ENCODE measurements at places on chromosomes 2 and 18. TPM values are rescaled to one million over a fixed set of nuclear protein-coding genes. Genes with fewer than 3 reads are reported as not detected.

DNA sequence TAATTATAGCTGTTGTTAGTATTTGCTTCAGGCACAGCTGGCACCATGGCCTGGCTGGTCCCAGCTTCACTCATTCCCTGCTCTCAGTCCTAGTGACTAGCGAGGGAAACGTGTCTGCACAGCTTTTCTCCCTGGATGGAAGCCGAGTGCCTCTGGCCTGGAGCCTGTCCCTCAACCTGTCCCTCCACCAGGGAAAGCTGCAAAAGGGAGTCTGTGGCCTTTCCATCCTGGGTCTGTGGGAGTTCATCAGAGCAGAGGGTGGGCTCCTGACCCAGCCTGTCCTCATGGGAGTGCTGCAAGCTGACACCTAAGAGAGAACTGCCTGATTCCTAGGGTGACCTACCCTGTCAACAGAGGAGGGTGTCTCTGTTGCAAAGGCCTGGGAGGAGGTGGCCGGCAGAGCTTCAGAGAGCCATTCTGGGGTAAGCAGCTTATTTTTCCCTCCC, 118.3 kb downstream of the CAPN13 start:
- no peak for DNase-seq

GRCh38 chr2:239316562-239317465, 84.0 kb downstream of the HDAC4 start:
- no peak for DNase-seq

- DNase-seq: no peak
Observed at GRCh38 chr2:155200753-155201152, 502.3 kb downstream of the KCNJ3 start.

DNA sequence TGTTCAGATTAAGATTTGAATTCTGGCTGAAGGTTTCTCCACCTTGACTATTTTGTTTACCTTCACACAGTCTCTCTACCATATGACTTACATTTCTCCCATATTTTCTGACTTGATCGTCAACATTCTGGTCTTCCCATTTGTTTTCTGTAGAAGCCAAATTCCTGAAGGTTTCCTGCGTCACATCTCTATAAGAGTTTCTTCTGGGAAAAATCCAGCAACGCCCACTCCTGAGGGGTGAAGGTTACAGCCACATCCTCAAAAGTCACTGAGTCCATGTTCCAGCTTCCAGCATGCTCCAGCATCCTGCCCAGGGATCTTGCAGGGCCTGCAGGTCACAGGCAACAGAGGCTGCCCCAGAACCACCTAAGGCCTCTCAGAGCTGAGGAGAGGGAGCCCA, 47.5 kb downstream of the NBEAL1 start:
- no peak for DNase-seq

- DNase-seq: no peak
Observed at GRCh38 chr18:364256-364826, 96.5 kb upstream of the THOC1 start.

DNA sequence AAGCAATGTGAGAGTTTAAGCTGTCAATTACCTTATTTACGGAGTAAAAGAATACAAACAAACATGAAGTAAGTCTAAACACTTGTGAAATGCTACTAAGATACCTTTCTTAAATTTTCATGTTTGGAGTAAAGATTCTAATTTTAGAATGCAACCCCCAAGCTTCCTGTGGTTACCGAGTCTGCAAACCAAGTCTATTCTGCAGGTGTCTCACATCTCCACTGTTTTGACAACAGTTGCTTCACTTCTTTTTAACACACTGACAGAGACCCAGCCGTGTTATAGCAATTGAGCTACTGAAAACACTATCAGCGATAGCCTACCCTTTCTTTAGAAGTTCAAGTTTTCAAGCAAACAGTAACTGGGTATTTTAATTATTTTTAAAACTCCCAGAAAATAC, 608.3 kb downstream of the ERBB4 start:
- DNase-seq: peak; percentile 21

GRCh38 chr2:170113168-170113894, 64.6 kb upstream of the MYO3B start:
- no peak for DNase-seq

GRCh38 chr2:157438863-157439823, 4.7 kb downstream of the CYTIP start:
- DNase-seq: peak; percentile 45

DNA sequence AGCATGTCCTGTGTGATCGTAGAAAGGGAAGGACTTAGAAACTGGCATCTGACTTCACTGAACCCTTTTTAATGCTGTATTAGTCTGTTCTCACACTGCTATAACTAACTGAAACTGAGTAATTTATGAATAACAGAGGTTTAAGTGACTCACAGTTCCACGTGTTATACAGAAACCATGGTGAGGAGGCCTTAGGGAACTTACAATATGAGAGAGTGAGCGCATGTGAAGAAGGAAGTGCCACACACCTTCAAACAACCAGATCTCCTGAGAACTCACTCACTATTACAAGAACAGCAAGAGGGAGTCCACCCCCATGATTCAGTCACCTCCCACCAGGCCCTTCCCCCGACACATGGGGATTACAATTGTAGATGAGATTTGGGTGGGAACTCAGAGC, 811.3 kb downstream of the CPS1 start:
- no peak for DNase-seq

DNA sequence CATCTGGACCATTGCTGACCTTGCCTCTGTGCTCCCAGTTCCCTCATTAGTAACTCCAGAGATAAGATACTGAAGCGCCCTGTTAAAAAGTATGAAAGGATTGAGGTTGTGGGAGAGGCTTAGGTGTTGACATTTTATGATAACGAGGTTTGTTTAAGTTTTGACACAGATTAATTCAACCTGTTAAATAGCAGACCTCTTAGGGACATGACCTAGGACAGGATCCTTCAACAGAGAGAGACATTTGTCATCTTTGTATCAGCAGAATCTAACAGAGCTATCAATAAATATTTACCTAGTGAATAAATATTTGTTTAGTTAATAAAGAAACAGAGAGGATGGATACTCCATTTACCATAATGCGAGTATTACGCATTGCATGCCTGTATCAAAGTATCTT, 99.5 kb downstream of the DCC start:
- no peak for DNase-seq

DNA sequence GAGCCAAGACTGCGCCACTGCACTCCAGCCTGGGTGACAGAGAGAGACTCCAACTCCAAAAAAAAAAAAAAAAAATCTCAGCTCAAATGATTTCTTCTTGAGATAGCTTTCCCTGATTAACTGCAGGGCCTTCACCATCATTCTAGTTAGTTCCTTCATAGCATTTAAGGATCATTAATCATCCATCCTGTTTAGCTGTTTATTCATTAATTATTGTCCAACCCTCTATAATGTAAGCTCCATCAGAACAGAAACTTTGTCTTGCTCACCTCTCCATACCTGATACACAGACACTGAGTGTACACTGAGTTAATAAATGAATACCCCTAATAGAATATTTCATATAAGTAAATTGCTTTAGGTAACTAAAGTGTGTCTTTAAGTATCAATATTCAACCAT, 42.2 kb upstream of the ENOSF1 start:
- no peak for DNase-seq

DNA sequence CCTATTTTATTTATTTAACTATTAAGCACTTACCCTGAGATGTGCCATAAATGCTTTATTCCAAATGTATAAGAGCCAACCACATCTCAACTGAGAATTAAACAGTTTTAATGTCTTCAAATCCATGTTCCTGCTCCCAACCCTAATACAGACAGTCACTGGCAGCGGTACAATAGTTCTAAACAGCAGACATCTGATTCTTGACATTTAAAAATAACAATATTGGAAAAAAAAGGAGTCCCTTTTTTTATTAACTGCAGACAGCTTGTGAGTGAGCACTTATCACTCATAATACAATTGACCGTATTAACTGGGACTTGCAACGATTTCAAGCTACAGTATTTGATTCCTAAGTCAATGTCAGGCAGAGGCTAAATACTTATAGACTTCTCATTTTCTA, 424.6 kb downstream of the TGIF1 start:
- no peak for DNase-seq

DNA sequence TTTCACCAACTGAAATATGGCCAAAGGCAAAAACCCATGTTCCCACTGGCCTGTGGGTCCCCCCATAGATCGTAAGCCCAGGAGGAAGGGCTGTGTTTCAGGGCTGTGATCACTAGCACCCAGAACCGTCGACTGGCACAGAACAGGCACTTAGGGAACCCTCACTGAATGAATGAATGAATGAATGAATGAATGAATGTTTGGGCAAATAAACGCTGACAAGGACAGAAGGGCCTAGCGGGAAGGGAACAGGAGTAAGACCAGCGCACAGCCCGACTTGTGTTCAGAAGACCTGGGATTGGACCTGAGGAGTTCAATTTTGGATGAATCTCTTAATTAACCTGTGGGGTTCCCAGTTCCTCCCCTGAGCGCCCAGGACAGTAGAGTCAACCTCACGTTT, 76.2 kb downstream of the TPO start:
- no peak for DNase-seq

- DNase-seq: no peak
Observed at GRCh38 chr2:2574401-2575180, 243.5 kb upstream of the MYT1L start.

- DNase-seq: no peak
Observed at GRCh38 chr2:175834477-175834876, 167.6 kb downstream of the LNPK start.

DNA sequence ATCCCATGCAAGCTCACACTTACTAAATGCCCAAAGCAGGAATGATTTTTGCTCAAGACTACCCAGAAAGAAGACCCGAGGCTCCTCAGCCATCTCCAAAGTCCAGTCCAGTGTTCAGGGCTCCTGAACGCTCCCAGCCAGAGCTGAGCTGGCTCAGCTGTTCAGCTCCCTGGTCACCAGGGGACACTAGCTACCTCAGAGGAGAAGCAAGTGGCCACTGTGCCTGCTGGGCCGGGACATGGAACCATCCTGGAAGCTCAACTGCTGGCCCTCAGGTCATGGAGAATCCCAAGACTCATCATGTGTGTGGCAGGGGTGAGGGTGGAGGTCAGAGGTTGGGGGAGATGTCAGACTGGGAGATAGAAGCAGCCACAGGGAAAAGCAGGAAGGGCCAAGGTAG, 89.0 kb downstream of the GALNT14 start:
- no peak for DNase-seq

DNA sequence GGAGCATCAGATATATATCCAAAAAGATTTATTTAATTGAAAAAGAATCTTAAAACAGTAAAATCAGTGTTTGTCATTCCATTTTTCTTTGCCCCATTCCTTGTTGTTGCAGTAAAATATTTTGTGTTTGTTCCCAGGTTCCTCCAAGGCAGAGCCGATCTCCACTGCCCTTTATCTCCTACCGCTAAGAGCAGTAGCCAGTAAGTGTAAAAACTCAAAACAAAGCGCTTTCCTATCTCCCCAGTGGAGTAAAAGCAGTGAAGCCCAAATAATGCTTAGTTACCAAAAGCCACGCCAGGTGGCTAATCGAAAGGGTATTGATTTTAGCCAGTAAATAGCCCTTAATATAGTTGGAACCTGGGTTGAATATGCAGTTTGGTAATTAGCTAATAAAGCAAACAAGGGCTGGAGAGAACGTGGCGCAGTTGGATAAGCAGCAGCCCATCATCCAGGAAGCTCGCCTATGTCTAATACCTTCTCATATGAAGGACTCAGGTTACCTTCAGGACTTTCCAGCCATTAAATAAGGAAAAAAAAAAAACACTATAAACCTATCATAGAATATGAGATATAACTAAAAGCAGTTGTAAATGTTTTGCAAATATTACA, 12.4 kb upstream of the GPD2 start:
- DNase-seq: no peak

DNA sequence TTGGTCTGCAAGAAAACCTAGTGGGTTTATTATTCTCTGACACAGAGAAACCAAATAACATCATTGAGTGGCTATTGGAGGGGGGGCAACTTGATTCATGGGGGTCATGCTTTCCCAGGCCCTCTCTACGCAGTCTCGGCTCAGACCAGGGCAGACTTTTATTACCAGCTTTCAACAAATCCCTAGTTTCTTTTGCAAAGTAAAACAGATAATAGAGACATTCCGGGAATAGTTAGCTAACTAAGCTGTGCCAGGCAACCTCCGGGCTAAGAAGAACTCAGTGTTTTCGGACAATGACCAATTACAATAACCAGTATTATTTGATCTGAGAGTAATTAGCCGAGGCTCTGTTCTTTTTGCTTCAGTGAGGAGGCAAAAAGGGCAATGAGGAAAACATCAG, 66.3 kb downstream of the CDK15 start:
- no peak for DNase-seq

DNA sequence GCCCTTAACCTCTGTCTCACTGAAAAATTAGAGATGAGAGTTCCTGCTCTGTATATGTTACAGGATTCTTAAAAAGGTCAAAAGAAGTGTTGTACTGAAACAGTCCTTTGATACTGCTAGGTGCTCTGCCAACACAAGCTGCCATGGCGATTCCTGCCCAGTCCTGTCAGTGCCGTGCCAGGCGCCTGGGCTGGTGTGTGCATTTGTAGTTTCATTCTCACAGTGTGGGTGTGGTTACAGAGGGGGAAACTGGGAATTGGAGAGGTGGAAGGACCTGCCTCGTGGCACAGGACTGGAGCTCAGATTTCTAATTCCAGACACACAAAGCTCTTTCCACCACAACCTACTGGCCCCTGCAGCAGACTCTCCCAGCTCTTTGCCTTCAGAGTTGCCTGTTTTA, 122.3 kb upstream of the RAB6C start:
- no peak for DNase-seq

GRCh38 chr2:121319941-121320340, 34.9 kb upstream of the TFCP2L1 start:
- DNase-seq: no peak

GRCh38 chr18:3236470-3236869, 11.1 kb upstream of the MYL12A start:
- no peak for DNase-seq

DNA sequence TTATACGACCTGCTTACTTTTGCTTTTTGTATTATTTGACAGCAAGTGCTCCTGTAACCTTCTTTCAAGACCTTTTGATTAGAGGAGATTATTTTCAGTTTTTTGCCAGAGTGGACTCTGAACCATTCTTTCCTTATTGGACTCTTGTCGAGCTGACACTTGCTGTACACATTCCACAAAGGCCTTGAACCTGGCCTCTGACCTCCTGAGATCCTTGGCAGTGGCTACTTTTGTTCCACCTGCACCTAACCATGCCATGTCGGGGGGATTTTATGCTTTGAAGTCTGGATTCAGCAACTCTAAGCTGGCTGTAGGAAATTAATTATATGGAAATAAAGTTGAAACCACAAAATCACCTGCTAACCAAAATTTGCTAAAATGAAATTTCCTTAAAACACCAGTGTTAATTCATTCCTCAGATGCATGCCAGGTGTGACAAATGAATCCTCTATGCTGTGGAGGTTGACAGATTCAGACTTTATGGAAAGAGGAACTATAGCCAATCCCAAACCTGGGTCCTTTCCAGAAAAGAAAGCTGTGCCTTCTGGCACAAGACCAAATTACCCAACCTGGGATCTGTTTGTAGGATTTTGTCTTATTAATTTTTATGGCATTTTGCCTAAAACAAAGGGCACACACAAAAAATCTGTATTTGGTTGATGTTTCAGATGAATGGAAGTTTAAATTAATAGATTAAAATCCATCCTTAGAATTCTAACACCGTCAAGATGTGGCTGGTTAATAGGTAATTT, 110.4 kb downstream of the CDC42EP3 start:
- DNase-seq: no peak

The MLPH gene
- 3.6 TPM for polyA plus RNA-seq

The KIF1A gene
- 11.1 TPM for polyA plus RNA-seq

The DHRS9 gene
- polyA plus RNA-seq: 0.68 TPM

The B3GNT7 gene
- polyA plus RNA-seq: 3.1 TPM

The SPHKAP gene
- polyA plus RNA-seq: 4.2 TPM

The LRP1B gene
- 1.1 TPM for polyA plus RNA-seq

The TCF23 gene
- polyA plus RNA-seq: 0.50 TPM

The TXNL4A gene
- polyA plus RNA-seq: 77.2 TPM

The SPATA3 gene
- not detected for polyA plus RNA-seq

The D2HGDH gene
- polyA plus RNA-seq: 57.0 TPM

The GPR17 gene
- 0.85 TPM for polyA plus RNA-seq
